ENCODE measurements at places on chromosomes 12 and 14.

DNA sequence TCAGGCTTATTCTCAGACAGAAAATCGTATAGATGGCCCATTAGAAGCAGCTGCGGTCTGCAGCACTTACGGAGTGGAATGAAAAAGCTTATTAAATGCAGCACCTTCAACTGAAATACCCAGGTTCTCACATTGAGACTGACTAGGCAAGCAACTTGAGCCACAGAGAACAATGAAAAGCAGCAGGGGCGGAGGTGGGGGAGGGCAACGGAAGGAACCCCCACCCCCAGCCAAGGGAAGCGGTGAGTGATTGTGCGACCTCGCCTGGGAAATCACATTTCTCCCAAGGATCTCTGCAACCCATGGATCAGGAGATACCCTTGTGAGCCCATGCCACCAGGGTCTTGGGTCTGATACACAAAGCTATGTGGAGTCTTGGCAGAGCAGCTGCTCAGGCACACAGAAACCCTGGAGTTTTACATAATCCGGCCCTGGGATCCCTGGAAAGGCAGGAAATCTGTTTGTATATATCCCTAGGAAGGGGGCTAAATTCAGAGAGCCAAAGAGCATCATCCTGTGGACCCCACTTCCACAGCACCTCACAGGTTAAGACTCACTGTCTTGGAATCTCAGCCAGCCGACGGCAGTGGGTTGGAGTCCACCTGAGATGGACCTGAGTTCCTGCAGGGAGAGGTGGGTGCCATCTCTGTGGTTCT is 38.1 kb downstream of the PZP start:
- no peak for DNase-seq

DNA sequence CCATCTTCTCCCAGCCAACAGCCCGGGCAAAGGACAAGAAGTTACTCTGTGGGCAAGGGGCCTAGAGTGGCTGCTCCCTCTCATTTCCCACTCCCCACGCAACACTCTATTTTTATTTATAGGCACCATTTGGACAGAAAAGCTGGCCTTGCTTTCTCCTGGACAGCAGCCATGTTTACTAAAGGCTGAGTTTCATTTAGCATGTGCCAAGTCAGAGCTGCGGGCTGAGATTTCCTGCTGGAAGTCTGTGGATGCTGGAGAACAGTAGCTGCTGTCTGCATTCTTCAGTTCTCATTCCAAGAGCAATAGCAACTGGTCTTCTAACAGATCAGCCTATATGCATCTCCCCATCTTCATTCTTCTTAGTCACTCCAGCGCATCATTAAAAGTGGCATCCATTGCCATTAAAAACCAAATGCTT is 8.3 kb downstream of the COL2A1 start:
- DNase-seq = peak; percentile 14

DNA sequence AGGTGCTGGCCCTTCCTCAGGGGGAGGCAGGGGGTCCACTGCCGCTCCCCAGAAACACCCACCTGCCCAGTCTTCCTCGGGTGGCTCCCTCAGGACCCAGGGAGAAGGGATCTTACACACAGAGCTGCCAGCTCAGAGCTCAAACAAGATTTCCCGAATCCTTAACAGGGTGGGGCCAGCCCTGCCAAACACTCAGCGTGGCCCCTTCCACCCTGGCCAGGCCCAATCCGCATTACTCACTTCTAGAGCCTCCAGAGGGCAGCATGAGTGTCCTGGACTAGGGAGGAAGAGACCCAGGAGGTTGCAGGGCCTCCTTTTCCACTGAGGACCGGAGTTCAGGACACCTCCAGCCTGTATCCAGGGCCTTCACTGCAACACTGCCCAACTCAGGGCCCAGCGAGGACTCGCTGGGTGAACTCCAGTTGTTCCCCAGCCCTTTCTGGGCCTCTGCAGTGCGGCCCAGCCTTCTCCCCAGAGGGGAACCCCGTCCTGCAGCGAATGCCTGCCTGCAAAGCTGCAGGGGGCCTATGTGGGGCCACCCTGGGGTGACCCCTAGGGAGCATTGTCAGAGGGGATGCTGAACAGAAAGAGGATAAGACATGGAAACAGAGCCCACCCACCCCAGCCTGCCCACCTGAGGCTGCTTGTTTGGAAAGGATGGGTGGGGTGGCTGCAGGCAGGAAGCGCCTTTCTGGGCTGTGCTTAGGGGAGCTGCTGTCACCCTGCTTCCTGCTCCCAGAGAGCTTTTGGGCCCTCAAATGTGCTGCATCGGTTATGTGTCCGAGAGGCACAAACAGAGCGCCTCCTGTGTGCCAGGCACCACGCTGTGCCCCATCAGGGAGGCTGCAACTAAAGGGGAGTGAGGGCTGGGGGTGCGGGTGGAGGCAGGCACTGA is 43.8 kb downstream of the CCNK start:
- DNase-seq = no peak

DNA sequence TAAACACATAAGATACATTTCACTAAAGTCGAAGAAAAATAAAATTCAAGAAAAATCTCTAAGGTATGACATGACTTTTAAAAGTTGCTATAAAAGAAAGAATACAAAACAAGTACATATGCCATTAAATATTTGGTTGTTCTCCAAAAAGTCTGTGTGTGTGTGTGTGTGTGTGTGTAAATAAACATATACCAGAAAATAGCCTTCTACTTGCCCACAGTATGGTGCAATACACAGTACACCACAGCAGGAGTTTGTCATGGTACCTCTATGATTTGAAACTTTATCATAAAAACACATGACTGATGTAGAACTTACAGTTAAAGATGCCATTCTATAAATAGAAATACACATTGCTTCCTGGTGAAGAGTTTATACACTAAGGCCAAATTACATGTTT is 692.7 kb upstream of the MGAT4C start:
- no peak for DNase-seq

GRCh38 chr12:111428728-111429175 is 23.0 kb downstream of the SH2B3 start:
- DNase-seq = no peak

DNA sequence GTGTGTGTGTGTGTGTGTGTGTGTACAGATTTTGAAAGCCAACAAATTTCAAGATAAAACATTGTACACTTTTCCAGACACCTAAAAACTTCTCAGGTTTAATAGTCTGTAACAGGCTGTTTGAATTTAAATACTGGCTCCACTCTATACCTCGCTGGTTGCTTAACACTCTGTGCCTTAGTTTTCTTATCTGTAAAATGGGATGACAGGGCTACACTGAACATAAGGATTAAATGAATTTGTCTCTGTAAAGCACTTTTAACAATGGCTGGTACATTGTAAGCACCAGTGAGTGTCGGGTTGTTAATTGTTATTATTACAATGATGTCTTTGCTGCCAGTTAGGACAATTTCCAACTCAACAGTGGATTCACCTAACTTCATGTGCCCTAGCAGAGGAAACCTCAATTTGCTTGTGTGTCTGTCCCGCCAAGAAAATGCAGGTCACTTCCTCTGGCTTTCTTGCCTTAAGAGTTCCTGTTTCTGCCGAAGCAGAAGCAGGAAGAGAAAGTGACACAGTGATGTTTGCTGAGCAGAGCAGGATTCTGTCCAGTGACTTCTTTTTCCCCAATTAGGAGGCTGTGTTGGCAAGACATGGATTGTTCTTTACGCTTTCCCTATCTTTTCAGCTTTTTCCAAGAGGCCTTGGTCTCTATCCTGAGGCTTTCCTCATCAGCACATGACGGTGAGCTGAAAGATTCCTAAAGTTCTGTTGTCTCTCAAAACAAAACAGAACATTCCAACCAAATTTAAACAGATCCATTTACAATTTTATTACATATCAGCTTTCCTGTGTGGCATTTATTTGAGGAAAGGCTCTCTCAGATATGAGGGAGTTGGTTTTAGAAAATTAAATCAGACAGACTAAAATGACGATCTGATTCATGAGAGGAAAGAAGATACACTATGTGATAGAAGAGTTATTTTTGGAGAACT is 154.1 kb upstream of the ATP2B1 start:
- DNase-seq = no peak

DNA sequence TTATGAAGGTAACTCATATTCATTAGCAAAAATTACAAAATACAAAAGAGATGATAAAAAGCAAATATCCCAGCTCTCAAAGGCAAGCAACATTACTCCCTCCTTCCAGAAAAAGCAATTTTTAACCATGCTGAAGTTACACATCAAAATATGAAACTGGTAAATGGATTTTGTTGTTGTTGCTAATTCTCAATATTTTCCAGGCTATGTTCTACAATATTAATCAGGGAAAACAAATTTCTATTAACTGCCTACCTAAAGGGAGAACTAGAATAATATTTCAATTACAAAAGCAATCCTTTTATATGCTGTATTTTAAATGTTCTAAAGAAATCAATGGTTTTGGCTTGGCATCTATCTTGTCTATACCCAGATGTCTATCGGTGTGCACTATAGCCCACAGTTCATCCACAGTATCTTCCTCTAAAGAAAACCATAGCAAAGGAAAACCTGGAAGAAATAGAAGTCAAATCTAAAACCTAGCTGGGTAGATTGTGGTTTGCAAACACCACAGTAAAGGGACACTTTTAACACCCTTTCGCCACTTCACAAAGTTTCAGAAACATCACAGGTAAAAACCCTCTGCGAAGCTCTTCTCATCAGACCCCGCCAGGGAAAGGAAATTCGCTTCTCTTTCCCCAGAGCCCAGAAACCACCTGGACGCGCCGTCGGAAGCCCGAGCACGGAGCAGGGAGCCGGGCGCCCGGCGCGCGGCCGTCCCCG is 32.0 kb downstream of the TC2N start:
- no peak for DNase-seq

- DNase-seq = no peak
Measured at GRCh38 chr14:71780075-71780474, 152.2 kb upstream of the RGS6 start.

DNA sequence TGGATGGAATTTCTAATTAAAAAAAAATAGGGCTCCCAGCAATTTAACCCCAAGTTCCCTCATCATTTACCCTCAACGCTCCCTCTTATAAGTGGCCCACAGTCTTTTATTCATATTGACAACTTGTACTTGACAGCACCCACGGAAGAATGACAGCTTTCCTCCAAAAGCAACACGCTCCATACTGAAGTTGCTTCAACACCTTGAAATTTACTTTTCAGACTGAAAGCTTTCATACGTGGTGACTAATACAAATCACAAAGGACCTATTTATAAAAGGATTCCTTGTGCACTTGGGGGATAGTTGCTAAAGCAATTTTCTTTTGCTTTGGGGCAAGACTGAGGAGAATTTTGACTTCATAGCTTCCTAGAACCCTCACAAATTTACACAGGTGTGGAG is 1629.4 kb upstream of the SEL1L start:
- no peak for DNase-seq

DNA sequence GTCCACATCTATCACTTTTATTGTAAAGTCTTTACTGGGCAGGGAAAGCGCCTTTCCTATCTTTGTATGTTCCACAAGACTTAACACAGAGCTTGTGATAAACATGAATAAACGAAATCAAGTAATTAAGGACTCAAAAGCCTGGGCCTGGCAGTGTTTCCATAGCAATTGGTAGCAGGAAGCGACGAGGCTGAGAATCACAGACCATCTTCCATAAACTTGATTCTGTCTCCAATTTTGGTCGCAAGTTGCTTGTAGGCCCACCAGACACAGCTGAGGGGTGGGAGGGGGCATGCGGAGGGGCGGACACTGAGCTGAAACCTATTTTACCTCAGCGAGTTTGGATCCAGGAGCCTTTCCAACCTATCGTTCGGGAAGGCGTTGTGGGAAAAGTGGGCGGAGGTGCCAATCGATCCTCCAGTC is 302 bp downstream of the CCDC38 start:
- no peak for DNase-seq

GRCh38 chr12:114411071-114411837 is 5.3 kb upstream of the TBX5 start:
- no peak for DNase-seq

GRCh38 chr12:132494294-132495164 is 4.6 kb downstream of the FBRSL1 start:
- DNase-seq = no peak

DNA sequence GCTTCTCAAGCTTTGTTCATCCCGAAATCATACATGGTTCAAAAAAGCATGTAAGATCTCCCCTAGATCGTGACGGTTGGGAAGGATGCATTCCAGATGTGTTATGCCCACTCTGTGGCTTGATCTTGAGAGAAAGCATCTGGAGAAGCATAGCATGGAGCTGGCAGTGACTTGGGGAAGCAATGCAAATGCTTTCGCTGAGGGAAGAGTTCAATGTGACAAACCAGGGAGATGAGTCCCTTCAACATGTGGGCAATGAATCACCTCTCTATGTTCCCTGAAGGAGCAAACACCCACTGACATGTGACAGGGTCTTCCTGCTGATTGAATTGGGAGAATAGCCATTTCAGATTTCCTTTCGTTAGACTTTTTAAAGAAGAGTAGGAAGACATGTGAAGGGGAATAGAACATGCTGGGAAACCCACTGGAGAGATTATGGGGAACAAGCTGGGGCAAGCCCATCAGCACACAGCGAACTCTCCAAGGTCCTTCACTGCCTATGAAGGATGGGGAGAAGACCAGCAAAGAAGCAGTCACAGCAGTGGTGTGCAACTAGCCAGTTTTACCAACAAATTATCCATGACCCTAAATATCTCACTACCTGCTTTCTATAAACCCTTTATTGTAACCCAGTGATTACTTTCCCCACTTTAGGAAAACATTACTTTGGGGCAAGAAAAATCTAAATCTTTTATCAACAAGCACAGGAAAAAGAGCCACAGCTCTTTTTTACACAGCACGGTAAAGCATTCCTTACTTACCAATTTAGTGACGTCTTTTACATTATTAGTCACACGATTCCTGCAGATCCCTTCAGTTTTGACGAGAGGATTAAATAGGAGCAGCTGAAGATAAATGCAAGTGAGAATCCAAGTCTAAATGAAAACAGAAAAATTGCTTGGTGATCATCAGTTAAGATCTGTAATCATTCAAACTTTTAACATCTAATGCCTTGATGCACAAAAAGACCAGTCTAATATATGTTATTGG is 35.0 kb downstream of the KITLG start:
- no peak for DNase-seq

DNA sequence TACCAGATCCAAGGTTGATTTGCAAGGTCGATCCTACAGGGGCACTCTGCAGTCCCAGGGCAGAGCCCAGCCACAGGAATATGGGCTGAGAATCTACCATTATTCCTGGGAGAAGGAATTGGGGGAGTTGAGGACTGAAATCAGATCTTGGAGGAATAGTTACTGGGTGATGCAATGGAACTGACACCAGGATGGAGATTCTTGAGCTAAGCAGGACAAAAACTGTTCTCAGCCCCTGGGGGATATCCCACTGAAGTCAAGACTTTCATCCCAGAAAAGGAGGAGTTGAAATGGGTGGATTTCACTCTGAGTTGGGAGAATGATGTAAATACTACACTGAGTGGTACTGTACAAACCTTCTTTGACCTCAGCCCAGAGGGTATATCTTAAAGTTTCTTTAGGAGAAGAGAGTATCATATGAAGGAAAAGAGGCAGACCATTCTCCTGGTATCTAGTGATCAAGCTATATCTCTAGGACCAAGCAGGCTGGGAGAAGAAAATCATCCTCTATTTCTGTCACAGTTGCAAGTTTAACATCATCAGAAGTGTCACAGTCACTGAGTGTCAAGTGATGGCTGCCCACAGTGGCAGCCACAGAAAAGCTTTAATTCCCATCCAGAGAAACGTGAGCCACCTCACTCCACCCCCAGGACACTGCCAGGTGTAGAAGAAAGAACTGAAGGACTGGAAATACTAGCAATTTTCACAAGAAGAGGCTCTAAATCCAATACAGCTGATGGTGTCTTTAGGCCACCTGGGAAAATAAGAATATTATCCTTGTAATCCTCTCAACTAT is 181.9 kb downstream of the NUAK1 start:
- no peak for DNase-seq

GRCh38 chr14:65703996-65704395 is 291.5 kb downstream of the FUT8 start:
- no peak for DNase-seq

Data from AG09309 (cell line).